ENCODE measurements at places on chromosomes 7 and 10.

GRCh38 chr7:153091477-153091876 lies 331.9 kb downstream of the ACTR3B start:
- DNase-seq = no peak

DNA sequence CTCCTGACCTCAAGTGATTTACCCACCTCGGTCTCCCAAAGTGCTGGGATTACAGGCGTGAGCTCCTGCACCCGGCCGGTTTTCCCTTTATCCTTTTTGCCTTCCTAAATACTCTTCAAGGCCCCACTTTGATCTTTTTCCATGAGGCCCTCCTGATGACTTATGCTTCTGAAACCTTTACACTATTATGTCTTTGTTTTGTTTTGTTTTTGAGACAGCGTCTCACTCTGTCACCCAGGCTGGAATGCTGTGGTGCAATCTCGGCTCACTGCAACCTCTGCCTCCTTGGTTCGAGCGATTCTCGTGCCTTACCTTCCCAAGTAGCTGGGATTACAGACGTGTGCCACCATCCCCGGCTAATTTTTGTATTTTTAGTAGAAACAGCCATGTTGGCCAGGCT lies 3.8 kb downstream of the STMP1 start:
- no peak for DNase-seq

- no peak for DNase-seq
Observed at GRCh38 chr7:141043616-141044015, 28.9 kb upstream of the MRPS33 start.

- no peak for DNase-seq
Observed at GRCh38 chr7:98091523-98091922, 15.1 kb upstream of the LMTK2 start.

All from stimulated activated CD4-positive, alpha-beta T cell treated with anti-CD3 and anti-CD28 coated beads, Interleukin-15, amount 100 ng/mL, for 1 hour (primary cell).